ENCODE measurements at places on chromosomes 6 and 20.
A peak's percentile ranks its signal among the peaks of the same experiment; 100 is the strongest.

DNA sequence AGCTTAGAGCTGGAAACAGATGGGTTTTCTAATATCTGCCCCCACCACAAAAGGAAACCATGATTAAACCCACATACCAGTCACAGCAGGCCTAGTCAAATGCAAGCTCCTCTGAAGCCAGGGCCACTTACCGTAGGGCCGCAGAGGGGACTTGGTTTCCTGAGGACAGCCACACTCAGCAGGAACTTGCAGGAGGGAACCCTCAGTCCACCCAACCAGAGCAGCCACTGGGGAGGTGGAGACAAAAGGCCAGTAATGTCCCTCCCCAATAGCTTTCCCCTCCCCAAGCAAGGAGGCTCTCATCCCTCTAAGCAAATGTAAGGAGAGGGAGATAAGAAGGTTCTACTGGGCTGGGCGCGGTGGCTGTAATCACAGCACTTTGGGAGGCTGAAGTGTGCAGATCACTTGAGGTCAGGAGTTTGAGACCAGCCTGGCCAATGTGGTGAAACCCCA is 384.4 kb upstream of the JARID2 start:
- DNase-seq = no peak

GRCh38 chr6:143026696-143027449 is 33.8 kb upstream of the AIG1 start:
- DNase-seq = peak; percentile 24

DNA sequence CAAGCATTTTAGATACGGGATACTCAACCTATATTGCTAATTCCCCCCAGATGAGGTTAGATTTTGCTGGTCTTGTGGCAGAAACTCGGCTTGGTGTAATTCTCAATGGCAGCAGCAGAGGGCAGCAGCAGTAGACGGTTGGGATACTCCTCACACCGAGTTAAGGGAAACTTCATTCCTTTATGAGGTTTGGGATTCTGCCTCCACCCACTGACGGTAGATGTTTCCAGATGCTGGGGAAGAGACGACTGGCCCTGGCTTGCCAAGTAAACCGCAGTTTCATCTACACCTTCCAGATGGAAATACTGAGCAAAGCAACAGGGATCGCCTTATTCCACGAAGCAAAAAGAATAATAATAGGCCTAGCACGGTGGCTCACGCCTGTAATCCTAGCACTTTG is 8.2 kb upstream of the TBC1D7 start:
- peak; percentile 43 for DNase-seq

GRCh38 chr20:44018259-44018941 is 103.7 kb downstream of the TOX2 start:
- no peak for DNase-seq

GRCh38 chr6:38113825-38114576 is 294.5 kb downstream of the ZFAND3 start:
- DNase-seq = no peak

- DNase-seq = no peak
These were observed 18.8 kb downstream of the DNMT3B start for GRCh38 chr20:32780749-32781655.
